ENCODE measurements at places on chromosomes 6 and 20.

GRCh38 chr20:18684775-18685174 is 96.9 kb downstream of the DTD1 start:
- no peak for DNase-seq

GRCh38 chr6:144602523-144603180 is 317.5 kb downstream of the UTRN start:
- DNase-seq, result no peak

- no peak for DNase-seq
These were observed 86.7 kb downstream of the SYNJ2 start for GRCh38 chr6:158068156-158068892.

- no peak for DNase-seq
These were observed 106.4 kb upstream of the TAB2 start for GRCh38 chr6:149211046-149211571.

DNA sequence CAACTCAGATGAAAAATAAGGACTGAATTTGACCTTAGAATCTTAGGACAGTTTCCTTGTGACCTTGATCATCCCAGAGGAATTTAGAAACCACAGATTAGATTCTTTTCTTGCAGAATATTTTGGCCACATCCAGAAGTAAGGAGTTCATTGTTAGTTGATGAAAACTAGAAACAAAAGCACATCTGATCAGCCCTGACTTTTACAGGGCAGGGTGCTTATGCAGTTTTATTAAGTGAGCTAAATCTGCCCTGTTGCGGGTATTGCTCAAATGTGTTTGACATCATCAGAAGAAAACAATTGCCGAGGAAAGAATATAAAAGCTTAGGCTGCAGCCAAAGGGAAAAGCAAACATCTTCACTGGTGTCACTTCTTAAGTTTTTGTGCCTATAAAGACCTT is 100.8 kb downstream of the MTFR2 start:
- DNase-seq, result no peak

DNA sequence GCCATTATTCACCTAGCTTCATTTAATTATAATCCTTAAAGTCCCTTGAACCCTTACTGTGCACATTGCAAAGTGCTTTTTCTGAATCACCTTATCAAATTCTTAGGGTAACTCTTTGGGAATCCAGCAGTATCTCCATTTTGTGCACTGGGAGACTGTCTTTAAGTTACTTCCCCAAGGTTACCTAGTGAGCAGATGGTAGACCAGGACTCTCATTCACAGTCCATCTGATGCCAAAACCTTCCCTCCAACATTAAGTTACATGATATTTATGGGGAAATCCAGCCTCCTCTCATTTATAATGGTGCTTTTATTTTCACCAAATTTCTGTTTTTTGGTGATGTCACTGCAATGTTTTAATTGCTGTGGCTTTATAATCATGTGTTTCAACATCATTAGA is 75.7 kb downstream of the NCOA7 start:
- DNase-seq, result no peak

DNA sequence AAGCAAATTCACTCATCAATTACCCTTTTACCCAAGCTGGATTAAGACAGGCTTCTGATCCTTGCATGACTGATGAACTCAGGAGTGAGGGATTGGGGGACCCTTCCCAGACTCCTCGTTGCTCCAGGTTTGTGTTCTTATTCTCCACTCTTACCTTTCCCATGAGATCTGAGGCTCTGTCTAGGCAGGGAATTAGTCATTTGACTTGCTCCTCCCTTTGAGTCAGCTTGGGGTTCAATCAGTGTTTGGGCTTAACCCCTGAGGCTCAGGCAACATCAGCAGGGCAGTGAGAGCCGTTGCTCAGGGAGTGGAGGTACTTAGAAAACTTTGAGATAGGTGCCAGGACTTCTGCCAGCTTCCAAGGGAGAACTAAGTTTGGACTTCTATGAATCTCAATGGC is 20.7 kb upstream of the TOX2 start:
- no peak for DNase-seq
